Neural progenitor cell (in vitro differentiated cells): ENCODE measurements at places on chromosomes 13 and 19. TPM values are rescaled to one million over a fixed set of nuclear protein-coding genes. Genes with fewer than 3 reads are reported as not detected.

DNA sequence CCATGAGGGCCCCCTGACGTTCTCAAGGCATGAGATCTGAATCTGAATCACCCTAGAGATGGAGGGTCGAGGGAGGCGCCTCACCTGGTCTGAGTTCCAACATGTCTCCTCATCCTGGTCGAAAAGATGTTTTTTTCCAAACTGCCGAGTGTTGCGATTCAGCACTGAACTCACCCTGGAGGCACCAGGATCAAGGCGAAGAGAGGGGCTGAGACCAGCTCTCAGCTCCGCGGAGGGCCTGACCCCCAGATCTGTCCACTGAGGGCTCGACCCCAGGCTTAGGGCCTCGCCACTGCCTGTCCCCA, 555 bp downstream of the NR2C2AP start:
- peaks cover 40% of the 10 kb centered on the region for H3K27me3 ChIP-seq
- H3K27ac ChIP-seq: no peak overlapping the region
- H3K4me1 ChIP-seq: peaks cover 4% of the 10 kb centered on the region
- H3K4me3 ChIP-seq: peak overlapping the region; percentile 60

DNA sequence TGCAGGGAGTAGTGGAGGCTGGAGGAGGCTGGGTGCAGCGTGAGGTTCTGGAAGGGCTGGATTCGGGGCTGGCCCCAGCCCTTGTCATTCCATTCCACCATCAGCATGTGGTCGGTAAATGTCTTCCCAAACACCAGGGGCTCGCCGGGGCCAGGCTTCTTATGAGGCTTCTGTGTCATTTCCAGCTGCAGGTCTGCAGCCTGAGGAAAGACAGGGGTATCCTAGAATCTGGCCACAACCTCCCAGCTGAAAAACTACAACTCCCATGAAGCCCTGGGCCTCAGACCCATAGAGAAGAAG, 4.4 kb downstream of the BCAT2 start:
- peaks cover 22% of the 10 kb centered on the region for H3K4me1 ChIP-seq
- DNase-seq: peak; percentile 84
- no peak overlapping the region for H3K27ac ChIP-seq
- no peak overlapping the region for H3K4me3 ChIP-seq
- H3K27me3 ChIP-seq: no peaks in the 10 kb centered on the region

DNA sequence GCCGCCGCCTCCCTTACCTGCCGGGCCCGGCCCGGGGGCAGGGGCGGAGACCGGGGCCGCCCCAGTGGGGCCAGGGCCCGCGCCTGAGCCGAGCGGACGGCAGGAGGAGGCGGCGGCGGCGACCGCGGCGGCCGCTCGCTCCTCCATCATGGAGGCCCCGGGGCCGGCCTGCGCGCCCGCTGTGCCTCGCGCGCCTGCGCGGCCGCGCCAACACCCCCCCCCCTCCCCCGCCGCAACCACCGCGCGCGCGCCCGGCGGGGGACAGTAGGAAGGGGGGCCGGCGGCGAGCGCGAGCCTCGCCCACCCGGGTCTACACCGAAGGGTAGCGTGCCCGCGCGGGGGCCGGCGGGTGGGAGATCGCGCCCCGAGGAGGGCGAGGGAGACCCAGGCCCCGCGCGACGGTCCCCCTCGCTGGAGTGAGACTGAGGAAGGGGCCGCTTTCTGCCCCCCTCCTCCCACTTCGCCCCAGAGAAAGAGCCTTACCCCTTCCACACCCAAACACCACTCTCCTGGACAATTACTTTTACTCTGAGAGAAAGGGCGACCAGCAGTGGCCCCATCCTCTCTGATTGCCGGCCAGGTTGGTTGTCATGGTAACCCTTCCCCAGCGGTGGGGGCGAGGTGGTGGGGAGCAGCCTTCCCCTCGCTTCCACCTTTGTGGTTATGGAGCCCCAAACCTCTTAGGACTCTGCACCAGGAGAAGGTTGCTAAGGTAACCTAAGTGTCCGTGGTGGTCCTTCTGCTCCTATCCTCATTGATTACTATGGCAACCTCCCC, at the start of gene STRN4:
Gene STRN4 (minus strand): TSS at position 170 of the 777 bp plus-strand sequence. CDS start 20 bp downstream, at position 150.
- H3K36me3 ChIP-seq: peaks cover 3% of the 10 kb centered on the region
- no peak within 1 kb of the TSS for H3K27ac ChIP-seq
- H3K27me3 ChIP-seq: no peaks in the 10 kb centered on the region
- H3K4me3 ChIP-seq: peak within 1 kb of the TSS; percentile 100
- DNase-seq: peak; percentile 88

DNA sequence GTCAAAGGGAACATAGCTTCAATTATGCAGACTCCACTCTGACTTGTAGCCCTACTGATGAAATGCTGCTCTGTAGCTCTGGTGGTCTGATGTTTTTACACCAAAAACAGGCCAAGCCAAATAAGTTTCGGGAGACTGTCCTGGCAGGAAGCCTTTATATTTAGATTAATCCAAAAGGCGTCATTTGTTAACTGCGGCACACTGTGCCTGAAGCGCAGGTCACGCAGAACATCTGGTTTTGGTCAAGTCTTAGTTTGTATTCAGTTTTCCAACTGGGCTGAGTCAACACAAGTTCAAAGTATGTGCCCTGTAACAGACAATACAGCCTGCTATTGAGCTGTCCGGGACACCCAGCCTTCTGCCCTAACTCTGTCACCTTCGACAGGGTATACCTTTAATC, 154.6 kb upstream of the IPO5 start:
- H3K4me1 ChIP-seq: no peaks in the 10 kb centered on the region
- no peak overlapping the region for H3K27ac ChIP-seq
- DNase-seq: no peak
- no peak overlapping the region for H3K4me3 ChIP-seq
- no peaks in the 10 kb centered on the region for H3K36me3 ChIP-seq

GRCh38 chr13:58706421-58706820, 1074.9 kb downstream of the PCDH17 start:
- no peak overlapping the region for H3K27ac ChIP-seq
- no peak overlapping the region for H3K4me3 ChIP-seq
- no peak for DNase-seq
- H3K4me1 ChIP-seq: no peaks in the 10 kb centered on the region
- no peaks in the 10 kb centered on the region for H3K27me3 ChIP-seq

- H3K4me1 ChIP-seq: peaks cover 42% of the 10 kb centered on the region
- no peaks in the 10 kb centered on the region for H3K27me3 ChIP-seq
Measured at GRCh38 chr19:56112313-56112709, 8.8 kb downstream of the ZNF787 start.

DNA sequence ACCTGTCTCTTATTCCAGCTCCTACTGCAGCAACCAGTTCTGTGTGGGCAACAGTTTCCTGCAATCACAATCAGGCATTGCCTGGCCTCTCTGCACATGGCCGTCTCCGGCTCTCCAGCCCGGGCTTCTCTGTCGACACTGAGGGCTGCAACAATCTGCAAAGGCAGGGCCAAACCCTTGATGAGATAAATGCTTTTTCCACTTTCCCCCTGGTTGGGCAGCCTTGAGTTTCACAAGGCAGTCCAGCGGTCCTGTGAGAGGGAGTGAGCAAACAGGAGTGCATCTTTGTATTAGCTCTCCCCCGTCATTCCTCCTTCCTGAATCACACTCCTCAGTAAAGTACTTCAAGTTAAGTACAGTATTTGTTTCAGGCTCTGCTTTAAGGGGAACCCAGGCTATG, 40.7 kb upstream of the VWA8 start:
- no peak overlapping the region for H3K4me3 ChIP-seq
- H3K36me3 ChIP-seq: no peaks in the 10 kb centered on the region
- H3K27ac ChIP-seq: no peak overlapping the region

GRCh38 chr19:51503896-51504295, 2.3 kb upstream of the SIGLEC12 start:
- H3K4me3 ChIP-seq: no peak overlapping the region
- no peak overlapping the region for H3K27ac ChIP-seq
- DNase-seq: no peak
- H3K27me3 ChIP-seq: no peaks in the 10 kb centered on the region
- H3K4me1 ChIP-seq: no peaks in the 10 kb centered on the region

DNA sequence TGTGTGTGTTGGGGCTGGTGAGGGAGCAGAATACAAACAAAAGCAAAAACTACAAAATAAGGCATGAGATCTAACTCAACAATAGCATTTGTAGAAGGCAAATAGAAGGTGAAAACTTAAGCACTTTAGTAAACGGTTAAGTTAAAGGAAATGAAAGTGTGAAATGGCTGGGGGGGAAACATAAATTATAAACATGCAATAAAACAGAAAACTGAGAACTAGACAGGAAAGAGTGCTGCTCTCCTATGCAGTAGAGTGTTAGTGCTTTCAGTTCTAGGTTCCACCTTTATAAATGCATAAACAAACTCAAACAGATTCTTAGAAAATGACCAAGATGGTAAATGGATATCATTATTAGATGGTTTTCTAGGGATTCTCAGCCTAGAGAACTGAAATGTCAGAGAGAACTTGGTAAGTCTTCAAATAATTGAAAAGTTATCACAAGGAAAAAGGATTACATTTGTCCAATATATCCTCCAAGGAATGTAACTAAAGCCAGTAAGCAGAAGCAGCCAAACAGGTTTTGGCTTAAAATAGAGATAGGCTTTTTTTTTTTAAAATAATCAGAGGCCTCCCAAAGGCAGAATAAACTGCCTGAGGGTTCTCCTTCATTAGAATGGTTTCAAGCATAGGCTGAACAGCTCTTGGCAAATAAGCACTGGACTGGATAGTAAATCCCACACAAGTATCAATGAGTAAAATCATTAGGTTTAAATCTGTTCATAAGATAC, 23.3 kb downstream of the RBM26 start:
- H3K36me3 ChIP-seq: no peaks in the 10 kb centered on the region
- H3K4me3 ChIP-seq: no peak overlapping the region
- no peaks in the 10 kb centered on the region for H3K4me1 ChIP-seq
- H3K27me3 ChIP-seq: no peaks in the 10 kb centered on the region
- DNase-seq: no peak

ZNF486 gene
- 23.4 and 26.9 TPM in 2 replicates for total RNA-seq

ZNF443 gene
- 15.8 and 18.9 TPM in 2 replicates for total RNA-seq

NCCRP1 gene
- total RNA-seq: 1.0 and 1.9 TPM in 2 replicates

KCNRG gene
- total RNA-seq: 0.88 and 2.1 TPM in 2 replicates

C1QTNF9B gene
- total RNA-seq: not detected in 2 replicates
